ENCODE measurements at places on chromosomes 16 and 17.

DNA sequence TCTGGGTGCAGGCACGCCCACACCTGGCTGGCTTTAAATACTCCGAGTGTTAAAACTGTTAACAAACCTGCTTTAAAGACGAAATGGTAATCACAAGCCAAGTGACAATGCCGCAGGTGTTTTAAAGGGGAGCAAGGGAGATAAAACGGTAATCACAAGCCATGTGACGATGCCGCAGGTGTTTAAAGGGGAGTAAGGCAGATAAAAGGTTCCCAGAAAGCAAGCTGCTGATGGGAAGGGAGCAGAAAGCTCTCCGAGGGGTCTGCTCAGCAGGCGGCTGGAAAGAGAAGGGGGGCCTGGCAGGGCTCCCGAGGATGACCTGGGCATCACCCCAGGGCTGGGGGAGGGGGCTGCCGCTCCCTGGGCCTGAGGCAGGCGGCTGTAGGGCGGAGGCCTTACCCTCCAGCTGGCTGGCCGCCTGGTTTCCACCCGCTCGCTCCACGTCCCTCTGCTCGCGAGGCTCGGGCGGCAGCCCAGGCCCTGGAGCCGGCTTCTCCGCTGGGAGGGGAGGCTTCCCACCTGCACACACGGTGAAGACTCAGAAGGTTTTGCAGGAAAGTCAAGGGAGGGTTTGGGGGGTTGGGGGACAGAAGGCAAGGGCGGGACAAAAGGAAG lies 12.1 kb downstream of the NDUFAF8 start:
- peak; percentile 71 for DNase-seq

GRCh38 chr17:10286324-10286723 lies 86.5 kb downstream of the MYH13 start:
- no peak for DNase-seq

DNA sequence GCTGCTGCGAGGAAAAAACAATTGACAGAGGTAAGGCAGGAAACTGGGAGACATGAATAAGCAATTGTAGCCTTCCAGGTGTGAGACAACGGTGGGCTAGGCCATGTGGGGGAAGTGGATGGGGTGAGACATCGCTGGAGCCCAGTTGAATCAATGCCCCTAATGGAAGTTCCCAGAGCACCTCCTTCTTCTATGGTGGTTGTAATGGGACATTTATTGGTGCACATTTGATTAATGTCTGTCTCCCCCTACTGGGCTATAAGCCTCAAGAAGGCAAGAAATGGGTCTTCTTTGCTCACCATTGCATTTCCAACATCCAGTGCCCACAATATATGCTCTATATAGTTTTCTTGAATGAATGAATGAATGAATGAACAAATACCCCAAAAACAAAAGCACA lies 22.7 kb upstream of the CD300E start:
- peak; percentile 40 for DNase-seq

GRCh38 chr17:2611627-2612026 lies 18.2 kb downstream of the PAFAH1B1 start:
- no peak for DNase-seq

GRCh38 chr16:71666928-71667707 lies 41.1 kb downstream of the MARVELD3 start:
- no peak for DNase-seq

DNA sequence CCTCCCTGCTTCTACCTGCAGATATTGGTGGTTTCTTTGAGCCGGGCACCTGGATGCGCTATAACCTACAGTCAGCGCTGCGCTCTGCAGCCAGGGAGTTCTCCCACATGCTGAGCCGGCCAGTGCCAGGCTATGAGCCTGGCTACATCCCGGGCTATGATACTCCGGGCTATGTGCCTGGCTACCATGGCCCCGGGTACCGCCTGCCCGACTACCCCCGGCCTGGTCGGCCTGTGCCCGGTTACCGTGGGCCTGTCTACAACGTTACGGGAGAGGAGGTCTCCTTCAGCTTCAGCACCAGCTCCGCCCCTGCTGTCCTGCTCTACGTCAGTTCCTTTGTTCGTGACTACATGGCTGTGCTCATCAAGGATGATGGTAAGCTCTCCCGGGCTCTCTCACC lies 13.2 kb downstream of the CNTNAP1 start:
- DNase-seq: no peak

DNA sequence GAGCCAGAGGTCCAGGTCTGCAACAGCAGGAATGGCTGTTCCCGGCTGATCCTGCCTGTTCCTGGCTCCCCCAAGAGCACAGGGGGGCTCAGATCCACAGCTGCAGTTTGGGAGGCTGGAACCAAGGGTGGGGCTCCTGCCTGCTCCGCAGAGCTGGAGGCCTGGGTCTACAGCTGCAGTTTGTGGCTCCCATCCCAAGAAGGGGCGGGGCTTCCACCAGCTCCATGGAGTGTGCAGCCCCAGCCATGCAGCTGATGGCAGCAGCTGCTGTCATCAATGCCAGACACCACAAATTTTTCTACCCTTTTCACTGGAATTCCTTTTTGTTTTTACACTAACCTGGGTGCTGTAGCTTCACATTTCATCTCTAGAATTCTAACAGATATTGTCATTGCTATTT lies 135.4 kb upstream of the KIF2B start:
- DNase-seq: no peak

DNA sequence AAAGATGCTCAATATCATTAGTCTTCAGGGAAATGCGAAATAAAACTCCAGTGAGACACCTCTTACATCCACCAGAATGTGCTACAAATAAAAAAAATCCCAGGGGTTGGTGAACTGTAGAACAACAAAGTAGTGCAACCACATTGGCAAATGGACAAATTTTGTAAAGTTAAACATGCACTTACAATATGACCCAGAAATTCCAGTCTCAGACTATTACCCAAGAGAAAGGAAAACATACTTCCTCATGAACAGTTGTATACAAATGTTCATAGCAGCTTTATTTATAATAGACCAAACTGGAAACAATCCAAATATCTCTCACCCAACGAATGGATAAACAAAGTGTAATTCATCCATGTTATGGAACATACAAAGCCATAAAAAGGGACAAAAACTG lies 239.5 kb downstream of the ABCC12 start:
- DNase-seq: no peak

DNA sequence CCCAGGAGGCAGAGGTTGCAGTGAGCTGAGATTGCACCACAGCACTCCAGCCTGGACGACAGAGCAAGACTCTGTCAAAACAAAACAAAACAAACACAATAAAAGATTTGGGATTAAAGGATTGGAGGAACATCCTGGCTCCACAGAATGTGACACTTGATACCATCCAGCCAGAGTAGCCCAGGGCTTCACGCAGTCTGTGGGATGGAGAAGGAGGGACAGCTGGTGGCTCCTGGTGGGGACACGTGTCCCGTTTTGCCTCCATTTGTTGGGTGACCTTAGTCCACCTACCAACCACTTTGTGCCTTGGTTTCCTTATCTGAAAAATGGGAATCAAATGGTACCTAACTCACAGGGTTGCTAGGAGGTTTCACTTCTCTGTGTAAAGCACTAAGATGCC lies 12.4 kb upstream of the CYB561 start:
- no peak for DNase-seq

GRCh38 chr17:80878876-80879722 lies 112.5 kb upstream of the CHMP6 start:
- no peak for DNase-seq

DNA sequence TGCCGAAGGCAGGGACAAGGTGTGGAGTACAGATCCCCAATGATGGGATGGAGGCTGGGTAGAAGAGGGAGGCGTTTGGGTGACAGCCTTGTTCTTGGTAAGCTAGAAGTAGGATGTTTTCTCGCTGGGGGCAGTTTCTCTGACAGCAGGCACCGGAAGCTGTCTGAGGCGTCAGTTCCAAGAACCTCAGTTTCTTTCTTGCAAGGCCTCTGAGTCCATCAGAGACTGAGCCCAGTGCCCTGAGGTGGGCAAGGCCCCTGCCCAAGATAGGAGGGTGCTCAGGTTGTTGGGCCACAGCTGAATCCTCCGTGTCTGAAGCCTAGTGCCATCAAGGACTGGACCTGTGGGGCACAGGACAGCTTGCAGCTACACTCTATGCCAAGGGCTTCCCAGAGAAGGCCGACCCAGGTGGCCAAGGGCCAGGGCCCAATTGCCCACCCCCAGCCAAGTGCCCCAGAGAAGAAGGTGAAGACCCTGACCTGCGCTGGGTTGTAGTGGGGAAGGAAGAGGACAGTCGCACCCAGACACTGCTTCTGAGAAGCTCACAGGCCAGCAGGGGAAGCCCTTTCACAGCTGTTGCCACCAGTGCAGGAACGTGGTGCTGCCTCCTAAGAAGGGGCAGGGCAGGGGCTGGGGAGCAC lies 13.1 kb downstream of the CYB5D2 start:
- no peak for DNase-seq

- no peak for DNase-seq
These were observed 46.2 kb downstream of the CDK12 start for GRCh38 chr17:39507511-39507910.

- no peak for DNase-seq
These were observed 157.1 kb upstream of the WSCD1 start for GRCh38 chr17:5913032-5913531.

GRCh38 chr17:63837962-63838600 lies 4.4 kb downstream of the SMARCD2 start:
- no peak for DNase-seq

GRCh38 chr16:58176608-58177352 lies 21.1 kb downstream of the CSNK2A2 start:
- DNase-seq: peak; percentile 20

- no peak for DNase-seq
These were observed 7.8 kb upstream of the KRT19 start for GRCh38 chr17:41535764-41536481.

- DNase-seq: no peak
These were observed 3.3 kb upstream of the FBXL20 start for GRCh38 chr17:39404542-39405378.

- no peak for DNase-seq
These were observed 176.4 kb upstream of the WSCD1 start for GRCh38 chr17:5893741-5894140.

DNA sequence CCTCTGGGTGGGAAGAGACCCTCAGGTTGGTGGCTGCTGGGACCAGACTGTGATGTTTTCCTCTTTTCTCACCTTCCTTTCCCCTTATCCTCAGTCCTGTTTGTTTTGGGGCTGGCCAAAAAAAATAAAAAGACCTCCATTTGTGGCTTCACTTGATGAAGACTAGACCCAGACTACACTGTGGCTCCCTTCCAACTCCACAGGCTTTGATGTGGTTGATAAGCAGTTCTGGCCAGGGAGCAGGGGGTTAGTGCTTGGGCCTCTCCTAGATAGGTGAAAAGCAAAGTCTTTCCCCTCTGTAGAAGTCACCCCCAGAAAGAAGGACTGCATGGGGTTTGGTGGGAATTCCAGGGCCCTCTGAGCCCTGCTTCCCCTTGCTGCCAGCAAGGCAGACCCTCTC lies 11.2 kb upstream of the ADAM11 start:
- DNase-seq: no peak

GRCh38 chr17:17551361-17551760 lies 40.1 kb downstream of the PEMT start:
- no peak for DNase-seq

DNA sequence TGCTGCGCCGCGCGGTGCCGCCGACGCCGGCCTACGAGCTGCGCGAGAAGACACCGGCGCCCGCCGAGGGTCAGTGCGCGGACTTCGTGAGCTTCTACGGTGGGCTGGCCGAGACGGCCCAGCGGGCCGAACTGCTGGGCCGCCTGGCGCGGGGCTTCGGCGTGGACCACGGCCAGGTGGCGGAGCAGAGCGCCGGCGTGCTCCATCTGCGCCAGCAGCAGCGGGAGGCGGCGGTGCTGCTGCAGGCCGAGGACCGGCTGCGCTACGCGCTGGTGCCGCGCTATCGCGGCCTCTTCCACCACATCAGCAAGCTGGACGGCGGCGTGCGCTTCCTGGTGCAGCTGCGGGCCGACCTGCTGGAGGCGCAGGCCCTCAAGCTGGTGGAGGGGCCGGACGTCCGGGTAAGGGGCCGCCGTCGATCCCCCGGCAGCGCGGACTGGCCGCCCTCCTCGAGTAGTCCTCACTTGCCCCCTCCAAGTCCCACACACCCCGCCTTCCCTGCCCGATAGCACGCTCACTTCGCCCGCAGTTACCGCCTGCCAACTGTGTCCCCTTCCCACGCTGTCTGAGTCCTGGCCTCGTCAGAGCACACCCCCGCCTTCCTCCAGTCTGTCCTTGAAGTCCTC lies 470 bp downstream of the MLYCD start:
- DNase-seq: no peak

DNA sequence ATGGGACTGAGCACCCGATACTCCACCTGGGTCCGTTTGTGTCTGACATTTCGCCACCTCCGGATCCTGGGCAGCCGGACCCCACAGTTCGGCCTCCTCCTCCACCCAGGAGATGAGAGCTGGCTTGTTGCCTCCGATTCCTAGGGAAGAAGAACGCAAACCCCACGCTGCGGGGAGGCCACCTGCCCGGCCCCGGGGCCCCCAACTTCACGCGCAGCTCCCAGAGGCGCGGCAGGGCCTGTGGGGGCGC lies 542 bp downstream of the ZNF764 start:
- no peak for DNase-seq

- no peak for DNase-seq
These were observed 73.3 kb downstream of the XYLT1 start for GRCh38 chr16:17397499-17397891.

GRCh38 chr17:72496461-72496860 lies 375.6 kb downstream of the SOX9 start:
- no peak for DNase-seq

- DNase-seq: no peak
These were observed 3.3 kb downstream of the GRN start for GRCh38 chr17:44348234-44348987.

- no peak for DNase-seq
These were observed 9.7 kb downstream of the USB1 start for GRCh38 chr16:58010886-58011285.

DNA sequence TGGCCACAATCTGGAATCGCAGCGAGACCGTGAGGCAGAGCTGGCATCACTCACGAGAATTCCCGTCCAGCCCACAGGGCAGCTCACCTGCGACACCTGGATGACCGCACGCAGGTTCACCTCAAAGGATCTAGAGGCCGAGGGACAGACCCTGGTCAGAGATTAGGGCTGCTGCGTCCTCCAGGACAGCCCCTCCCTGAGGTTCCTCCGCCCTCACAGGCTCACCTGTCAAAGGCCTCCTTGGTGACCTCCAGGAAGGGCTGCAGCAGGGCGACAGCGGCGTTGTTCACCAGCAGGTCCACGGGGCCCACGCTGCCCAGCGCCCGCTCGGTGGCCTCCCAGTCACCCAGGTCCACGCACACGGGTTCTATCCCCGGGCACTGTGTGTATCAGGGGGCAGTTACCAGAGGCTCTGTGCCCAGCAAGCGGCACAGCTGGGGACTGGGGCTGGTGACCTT lies 834 bp downstream of the DCXR start:
- no peak for DNase-seq

DNA sequence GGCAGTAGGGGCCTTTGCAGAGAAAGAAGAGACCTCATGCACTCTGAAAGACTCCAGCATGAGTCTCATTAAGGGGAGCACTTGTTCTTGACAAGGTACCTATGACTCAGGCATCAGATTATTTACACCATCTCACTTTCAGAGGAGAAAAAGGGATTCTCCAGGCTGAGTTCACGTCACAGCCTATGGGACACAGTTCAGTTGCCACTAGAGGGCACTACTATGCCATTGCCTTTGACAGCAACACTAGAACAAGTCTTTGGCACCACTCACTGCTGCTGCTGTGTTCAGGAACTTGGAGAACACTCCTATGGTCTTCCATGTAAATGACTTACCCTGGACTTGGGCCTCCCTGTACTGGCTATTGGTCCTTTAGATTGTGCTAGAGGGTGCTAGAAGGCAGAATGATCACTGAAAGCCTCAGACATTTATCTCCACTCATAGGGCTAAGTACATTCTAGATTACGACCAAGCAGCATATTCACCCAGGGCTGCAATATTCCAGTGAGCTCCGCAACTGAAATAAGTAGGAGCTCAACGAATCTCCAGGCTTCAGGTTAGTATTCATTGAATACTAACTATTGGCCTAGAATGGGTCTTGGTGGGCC lies 225.1 kb upstream of the CA10 start:
- DNase-seq: peak; percentile 45
